Midbrain (tissue), 1 donor: ENCODE measurements at places on chromosomes 7 and 10.

DNA sequence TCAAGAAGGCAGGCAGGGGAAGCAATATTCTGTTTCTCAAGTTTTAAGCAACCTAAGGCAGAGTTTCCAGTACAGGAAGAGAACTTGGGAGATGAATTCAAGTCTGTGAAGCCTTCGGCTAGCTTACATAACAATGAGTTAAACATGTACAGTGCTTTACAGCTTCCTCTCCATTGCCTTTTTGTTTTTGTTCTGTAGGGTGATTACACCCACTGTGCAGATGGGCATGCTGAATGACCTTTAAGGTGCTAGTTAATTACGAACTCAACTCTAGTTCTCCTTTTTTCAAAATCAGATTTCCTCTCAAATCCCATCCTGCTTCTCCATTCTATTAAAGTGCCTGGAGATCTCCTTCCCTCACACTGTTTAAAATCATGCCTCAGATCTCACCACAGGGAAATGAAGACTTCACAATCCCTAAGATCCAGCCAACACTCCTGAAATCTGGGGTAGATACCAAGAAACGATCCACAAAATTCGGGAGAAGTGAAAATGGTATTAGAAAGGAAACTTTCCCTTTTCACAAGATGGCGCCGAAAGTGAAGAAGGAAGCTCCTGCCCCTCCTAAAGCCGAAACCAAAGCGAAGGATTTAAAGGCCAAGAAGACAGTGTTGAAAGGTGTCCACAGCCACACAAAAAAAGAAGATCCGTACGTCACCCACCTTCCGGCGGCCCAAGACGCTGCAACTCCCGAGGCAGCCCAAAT, 16.8 kb upstream of the MSMB start:
- no peak for DNase-seq

GRCh38 chr7:112669306-112669705, 120.9 kb downstream of the TMEM168 start:
- DNase-seq, result no peak

DNA sequence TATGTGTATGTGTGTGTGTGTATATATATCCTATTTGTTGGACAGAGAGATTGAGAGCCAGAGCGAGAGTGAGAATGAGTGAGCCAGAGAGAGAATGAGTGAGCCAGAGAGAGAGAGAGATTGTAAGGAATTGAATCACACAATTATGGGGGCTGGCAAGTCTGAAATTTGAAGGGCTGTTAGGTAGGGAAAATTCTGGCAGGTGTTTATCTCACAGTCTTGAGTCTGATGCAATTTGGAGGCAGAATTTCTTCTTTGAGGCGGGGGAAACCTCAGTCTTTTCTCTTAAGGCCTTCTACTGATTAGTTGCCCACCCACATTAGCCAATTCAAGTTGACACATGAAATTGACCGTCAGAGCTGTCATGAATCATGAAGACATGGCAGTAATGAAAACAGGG, 41.0 kb upstream of the WASL start:
- DNase-seq, result no peak

- DNase-seq, result no peak
These were observed 16.4 kb upstream of the NODAL start for GRCh38 chr10:70457759-70458305.

DNA sequence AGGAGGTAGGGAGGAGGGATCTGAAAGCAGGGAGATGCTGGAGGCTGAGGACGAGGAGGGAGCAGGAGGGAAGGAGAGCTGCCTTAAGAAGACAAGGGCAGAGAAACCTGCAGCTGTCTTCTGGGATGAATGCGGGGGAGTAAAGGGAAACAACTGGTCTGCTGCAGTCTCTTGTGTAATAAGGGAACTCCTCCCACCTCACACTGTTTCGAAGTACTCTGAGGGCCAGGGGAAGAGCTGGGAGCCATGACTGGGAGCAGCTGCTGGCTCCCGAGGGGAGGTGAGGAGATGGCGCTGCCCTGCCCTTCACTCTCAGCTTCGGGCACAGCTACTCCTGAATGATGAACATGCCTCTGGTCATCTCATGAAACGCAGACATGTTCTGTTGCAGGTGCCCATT, 65.1 kb downstream of the CLEC2L start:
- no peak for DNase-seq

DNA sequence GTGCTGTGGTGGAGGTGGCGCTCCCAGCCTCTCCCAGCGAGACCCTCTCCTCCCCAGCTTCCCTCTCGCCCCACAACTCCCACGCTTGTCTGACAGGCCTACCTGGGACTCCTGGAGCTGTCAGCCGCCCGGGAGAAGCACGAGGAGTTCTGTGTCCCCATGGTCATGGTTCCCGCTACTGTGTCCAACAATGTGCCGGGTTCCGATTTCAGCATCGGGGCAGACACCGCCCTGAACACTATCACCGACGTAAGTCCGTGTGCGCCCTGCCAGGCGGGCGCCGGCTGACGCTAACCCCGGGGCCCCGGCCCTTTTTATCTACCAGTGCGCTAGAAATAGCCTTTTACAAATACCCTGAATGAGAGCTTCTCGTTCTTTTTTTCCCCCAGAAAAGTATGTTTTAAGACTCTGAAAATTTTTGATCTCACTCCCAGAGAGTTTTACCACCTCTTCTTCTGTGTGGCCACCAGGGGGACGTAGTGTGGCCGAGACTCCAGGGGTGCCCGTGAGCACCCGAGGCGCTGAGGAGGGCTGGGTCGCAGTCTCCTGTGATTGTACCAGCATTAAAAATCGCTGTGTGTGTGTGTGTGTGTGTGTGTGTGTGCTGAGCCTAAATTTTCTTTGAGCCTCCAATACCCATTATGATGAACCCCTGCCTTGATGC, 52.6 kb downstream of the PFKP start:
- peak; percentile 44 for DNase-seq
